Stimulated activated naive CD8-positive, alpha-beta T cell treated with anti-CD3 and anti-CD28 coated beads, Interleukin-15, Interleukin-2, amounts not matched to agents 100 U/mL and 50 U/mL, for 24 hours (primary cell): ENCODE measurements at places on chromosomes 2 and 18.

DNA sequence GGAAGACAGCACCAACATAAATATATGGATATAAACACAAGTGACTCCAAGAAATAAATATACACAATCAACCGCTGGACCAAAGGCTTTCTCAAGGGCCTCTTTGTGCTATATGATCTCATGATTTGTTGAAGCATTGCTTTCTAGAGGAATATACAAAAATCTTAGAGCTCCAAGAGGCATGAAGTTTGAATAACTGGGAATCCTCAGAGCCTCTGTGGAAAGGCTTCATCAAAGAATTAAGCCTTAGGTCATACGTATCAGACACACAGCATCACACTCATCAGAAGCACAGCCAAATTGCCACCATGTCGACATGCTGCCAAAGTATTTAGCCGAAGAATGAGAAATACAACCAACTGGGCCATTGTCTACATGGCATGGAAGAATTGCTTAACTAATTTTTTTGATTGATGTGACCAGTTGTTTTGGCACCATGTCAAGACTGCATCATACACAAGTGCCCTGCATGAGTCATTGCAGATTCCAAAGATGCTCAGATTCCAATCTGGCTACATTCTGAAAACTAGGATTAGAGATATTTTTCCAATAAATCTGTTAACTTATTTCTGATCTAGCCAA is 860.6 kb upstream of the ZEB2 start:
- no peak for DNase-seq

GRCh38 chr2:31217465-31218200 is at the start of gene CAPN14:
CAPN14 (minus strand) TSS chr2:31217515; CDS start chr2:31205447, 12,068 bp downstream.
- no peak for DNase-seq

DNA sequence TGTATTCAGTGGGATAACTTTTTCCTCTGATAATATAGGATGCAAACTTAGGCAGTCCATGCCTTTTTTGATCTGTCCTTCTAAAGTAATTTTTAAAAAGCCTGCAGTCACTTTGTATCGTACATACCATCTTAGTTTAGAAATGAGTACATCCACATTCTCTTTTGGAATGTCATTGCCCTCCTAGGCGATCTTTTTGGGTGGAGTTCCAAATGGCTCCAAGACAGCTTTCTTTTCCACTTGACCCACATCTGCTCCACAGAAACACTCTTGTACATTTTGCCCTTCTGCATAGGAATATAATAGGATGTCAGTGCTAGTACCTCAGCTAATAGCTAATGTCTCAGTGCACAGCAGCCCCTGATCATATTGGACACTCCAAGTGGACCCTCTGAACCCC is 21.8 kb upstream of the HTR2B start:
- no peak for DNase-seq

- no peak for DNase-seq
Measured at GRCh38 chr2:96025194-96025492, 9.6 kb downstream of the GPAT2 start.
